RWPE2 (cell line): ENCODE measurements at places on chromosomes 2 and 18.

DNA sequence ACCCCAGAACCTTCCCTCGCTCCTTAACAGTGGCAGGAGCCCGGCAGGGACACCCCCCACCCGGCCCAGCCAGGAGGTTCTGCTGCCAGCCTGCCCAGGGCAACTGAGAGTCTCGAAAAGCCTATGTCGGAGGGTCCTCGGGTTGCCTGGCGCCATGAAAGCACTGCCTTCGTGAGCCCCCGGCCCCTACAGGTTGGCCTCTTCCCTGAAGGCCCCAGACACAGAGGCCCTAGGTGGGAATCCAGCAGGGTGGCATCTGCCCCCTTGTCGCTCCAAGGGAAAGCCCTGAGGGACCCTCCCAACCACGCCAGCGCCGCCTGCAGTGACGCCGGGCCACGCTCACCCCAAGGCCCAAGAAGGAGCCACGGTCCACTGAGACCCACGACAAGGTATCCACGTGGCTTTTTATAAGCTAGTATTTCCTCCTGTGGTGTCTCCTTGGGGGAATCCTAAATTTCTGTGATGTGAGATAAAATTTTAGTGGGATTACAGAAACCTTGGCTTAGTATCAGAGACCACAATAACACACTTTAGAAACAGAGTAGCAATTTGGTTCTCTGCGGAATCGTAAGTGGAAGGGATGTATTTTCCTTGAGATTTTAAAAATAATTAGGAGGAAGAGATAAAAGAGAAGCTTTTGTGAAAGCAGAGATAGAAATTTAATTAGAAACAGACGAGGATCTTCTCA, 138.9 kb downstream of the HDAC4 start:
- no peaks in the 10 kb centered on the region for H3K36me3 ChIP-seq
- no peak overlapping the region for H3K4me3 ChIP-seq
- H3K27ac ChIP-seq = no peak overlapping the region
- H3K4me1 ChIP-seq = peaks cover 23% of the 10 kb centered on the region
- no peak for DNase-seq

DNA sequence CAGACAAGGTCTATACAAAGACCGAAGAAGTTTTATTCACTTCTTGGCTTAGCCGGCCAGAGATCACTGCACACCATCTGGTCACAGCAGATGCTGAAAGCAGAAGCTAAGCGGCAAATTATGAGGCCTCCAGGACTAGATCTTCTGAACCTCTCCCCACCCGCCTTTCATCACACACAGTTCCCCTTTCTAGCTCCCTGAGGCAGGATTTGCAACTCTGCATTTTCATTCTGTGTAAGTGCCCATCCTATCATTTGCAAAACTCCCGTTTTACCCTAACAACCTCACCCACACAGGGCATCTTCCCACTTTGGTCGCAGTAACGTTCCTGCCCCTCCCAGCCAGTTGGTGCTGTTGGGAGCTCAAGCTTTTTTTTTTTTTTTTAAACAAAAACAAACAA, 3.1 kb upstream of the MOB1A start:
- H3K36me3 ChIP-seq = peaks cover 9% of the 10 kb centered on the region
- H3K4me1 ChIP-seq = peaks cover 12% of the 10 kb centered on the region
- no peak overlapping the region for H3K4me3 ChIP-seq
- no peak overlapping the region for H3K27ac ChIP-seq

DNA sequence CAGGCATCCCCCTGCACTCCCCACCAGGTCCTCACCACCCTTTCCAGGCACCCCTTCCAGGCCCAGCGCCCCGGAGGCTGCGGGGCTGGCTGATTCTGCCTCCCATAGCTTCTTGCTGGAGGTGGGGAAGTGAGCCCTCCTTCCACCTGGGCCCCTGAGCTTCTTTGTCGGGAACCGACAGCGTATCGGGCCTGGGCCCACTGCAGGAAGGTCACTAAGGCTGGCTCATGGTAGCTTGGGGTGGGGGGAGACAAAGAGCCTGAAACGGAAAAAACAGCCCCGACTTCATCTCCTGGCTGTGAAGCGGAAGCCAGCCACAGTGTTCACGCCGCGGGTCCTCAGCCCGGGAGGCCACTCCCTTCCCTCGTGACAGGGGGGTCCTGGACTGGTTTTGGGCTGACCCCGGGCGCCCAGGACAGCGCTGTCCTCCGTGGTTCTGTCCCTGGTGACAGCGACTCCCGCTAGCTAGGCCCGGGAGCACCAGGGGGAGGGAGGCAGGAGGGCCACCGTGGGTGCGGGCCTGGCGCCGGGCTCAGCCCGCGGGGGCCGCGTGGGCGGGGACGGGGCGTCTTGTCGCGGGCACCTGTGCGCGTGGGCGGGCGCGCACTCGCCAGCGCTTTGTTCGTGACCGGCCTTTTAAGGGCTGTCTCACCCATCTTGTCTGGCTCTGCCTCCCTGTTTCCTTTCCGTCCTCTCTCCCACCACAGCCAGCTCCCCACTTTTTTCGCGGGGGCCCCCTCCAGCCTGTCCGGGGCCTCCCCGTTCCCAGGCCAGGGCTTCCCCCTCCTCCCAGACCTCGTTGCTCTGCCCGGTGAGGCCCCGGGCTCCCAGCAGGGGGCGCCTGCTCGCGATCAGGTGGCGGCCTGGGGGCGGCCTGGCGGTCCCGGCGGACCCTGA, 64.9 kb downstream of the DNMT3A start:
- no peak overlapping the region for H3K27ac ChIP-seq
- no peaks in the 10 kb centered on the region for H3K36me3 ChIP-seq
- DNase-seq = no peak
- H3K4me1 ChIP-seq = peaks cover 10% of the 10 kb centered on the region
- H3K27me3 ChIP-seq = no peaks in the 10 kb centered on the region

DNA sequence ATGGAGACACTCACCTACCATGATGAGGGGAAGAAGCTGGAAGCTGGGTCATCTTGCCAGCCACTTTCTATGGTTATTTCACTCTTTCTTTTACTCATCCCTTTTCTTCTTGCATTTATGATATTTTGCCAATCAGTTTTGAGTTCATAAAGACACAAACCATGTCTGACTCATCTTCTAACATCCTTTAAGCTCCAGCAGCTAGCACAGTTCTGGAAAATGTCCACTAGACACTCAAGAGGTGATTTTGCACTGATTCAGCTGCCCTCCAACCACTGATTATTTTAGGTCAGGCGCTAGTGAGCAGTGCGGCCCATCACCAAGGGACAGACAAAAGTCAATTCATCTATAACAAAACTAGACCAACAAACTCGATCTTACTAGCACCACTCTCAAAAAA, 537.1 kb upstream of the ID2 start:
- no peak for DNase-seq
- H3K27me3 ChIP-seq = no peaks in the 10 kb centered on the region
- H3K4me1 ChIP-seq = no peaks in the 10 kb centered on the region
- H3K4me3 ChIP-seq = no peak overlapping the region
- no peaks in the 10 kb centered on the region for H3K36me3 ChIP-seq

DNA sequence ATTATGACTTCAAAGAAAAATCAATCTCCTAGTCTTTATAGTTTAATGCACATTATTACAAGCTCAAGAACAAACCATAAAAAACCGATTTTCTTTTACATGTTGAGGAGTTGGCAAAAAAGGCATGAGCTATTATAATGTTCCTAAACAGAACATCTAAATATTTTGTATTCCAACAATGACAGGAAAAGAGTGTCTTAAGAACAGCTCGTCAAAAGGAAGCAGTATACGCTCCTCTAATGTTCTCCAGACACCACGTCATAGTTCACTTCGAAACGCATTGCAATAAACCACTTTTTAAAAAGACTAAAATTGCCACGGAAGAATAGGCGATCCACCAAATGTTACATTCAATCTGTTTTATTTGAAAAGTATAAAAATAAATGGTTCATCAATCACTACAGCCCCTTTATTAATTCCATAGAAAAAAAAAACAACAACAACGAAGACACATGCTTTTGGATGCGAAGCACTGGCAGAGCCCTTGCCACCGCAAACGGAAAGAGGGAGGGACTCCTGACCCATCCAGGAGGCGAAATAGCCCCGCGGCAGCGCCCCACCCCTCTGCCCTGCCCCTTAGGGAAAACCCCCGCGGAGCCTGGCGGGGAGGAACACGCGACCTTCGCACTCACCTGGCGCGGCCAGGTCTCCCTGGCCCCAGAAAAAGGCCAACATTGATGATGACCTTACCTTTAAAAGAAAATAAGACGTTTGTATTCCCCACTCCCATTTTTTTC, 45.8 kb downstream of the MBP start:
- peaks cover 50% of the 10 kb centered on the region for H3K4me1 ChIP-seq
- peaks cover 13% of the 10 kb centered on the region; the same call in 1 of the 2 replicates for H3K36me3 ChIP-seq
- no peak for DNase-seq
- H3K4me3 ChIP-seq = no peak overlapping the region
- peak overlapping the region; percentile 81 for H3K27ac ChIP-seq
- H3K27me3 ChIP-seq = no peaks in the 10 kb centered on the region

DNA sequence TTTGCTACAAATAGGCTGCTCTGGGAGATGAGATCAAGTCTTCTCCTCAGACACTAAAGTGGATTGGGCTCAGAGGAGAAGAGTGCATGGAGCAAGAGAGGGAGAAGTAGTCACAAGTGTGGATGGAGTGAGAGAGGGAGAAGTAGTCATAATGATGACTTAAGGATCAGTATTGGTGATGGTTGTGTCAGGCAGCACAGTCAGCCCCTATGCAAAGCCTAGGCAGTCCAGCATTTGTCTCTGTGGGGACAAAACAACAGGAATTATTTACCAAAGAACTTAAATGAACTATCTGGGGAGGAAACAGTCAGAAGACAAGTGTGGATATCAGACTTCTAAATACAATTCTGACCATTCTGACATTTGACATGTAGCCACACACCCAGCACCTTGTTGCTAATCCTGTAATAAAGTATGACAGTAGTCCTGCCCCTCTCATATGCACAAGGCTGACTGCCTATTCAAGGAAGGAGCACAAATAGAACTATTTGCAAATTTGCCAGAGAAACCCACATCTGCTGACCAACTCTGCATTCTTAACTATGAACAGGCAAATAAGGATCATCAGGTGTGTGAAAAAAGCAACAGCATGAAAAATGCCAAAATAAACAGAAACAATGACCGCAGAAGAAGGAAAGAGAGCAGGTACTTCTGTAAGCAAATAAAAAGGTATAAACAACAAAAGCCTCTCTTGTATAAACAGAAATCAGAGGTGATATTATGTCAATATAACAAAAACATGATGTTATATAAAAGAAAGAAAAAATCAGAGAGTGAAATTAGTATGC, 1597.9 kb upstream of the ACVR2A start:
- no peak for DNase-seq
- H3K27me3 ChIP-seq = no peaks in the 10 kb centered on the region
- no peaks in the 10 kb centered on the region for H3K36me3 ChIP-seq
- no peak overlapping the region for H3K4me3 ChIP-seq

GRCh38 chr18:49486134-49486533, 900 bp downstream of the C18orf32 start:
- H3K27me3 ChIP-seq = no peaks in the 10 kb centered on the region
- H3K4me1 ChIP-seq = peaks cover 23% of the 10 kb centered on the region
- peak overlapping the region; percentile 88 for H3K27ac ChIP-seq
- peak overlapping the region; percentile 59 for H3K4me3 ChIP-seq
- peaks cover 67% of the 10 kb centered on the region for H3K36me3 ChIP-seq

- H3K27ac ChIP-seq = no peak overlapping the region
- H3K36me3 ChIP-seq = no peaks in the 10 kb centered on the region
These were observed 8.0 kb upstream of the PDIA6 start for GRCh38 chr2:10820562-10820961.
